ENCODE measurements at places on chromosomes 4 and X. TPM values are rescaled to one million over a fixed set of nuclear protein-coding genes. Genes with fewer than 3 reads are reported as not detected.

GRCh38 chr4:174314770-174315169, 31.1 kb downstream of the CEP44 start:
- no peak for DNase-seq

Gene LUZP4
- total RNA-seq, result not detected

GRCh38 chr4:39331191-39331590, 35.0 kb downstream of the RFC1 start:
- no peak for DNase-seq

GRCh38 chr4:183098019-183098722, 886 bp upstream of the WWC2 start:
- DNase-seq, result peak; percentile 50

Gene HTR2C
- total RNA-seq, result not detected

Data from Peyer's patch (tissue), 4 donors.